Activated T-cell treated with anti-CD3 and anti-CD28 coated beads, Interleukin-2, amount 50 U/mL, for 48 hours (primary cell): ENCODE measurements at places on chromosomes 7 and 10.

DNA sequence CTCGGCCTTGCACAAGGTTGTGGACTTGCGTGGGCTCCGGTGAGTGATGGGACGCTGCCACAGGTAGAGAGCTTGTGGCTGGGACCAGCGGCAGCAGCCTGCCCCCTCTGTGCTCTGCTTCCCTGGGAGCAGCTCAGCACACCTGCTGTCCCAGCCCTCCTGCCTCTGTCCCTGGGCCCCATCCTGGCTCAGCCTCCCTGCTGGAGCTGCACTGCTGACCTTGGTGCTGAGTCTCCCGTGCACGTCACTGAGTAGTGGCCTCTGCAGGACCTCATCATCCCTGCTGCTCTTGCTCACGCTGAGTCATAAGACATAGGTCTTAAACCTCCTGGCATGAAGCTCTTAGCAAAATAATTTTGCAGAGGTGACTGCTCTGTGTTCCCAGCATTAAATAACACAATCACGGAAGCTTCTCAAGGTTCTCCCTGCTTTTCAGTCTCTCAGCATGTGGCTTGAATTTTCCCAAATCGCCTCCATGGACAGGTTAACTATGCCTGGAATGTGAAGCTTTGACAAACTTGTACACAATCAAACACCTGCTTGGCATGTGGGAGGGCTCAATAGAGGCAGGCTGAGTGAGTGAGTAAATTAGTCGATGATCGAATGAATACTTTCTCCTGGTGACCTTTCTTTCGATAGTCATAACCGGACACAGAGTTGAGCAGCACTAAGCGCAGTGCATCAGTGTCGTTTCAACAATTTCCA, 63.8 kb upstream of the NPS start:
- no peak for DNase-seq

- DNase-seq, result no peak
Measured at GRCh38 chr7:78170815-78171214, 372.2 kb downstream of the PHTF2 start.

DNA sequence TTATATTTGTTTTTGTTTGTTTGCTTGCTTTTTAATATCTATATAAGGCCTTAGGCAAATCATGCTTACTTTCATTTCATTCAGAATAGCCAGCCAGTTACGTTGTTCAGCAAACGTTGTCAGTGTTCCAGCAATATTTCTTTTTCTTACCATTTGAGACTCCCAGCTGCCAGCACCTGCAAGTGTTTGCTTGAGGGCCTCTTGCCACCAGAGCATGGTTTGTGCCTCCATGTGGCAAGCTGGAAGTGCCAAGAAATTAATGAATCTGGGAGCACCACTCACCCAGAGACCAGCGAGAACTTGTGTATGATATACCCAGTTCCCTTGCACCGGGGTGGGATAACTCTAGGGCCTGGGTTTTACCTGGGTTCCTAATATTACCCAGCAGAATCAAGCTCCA, 177.1 kb upstream of the CSTF2T start:
- no peak for DNase-seq

DNA sequence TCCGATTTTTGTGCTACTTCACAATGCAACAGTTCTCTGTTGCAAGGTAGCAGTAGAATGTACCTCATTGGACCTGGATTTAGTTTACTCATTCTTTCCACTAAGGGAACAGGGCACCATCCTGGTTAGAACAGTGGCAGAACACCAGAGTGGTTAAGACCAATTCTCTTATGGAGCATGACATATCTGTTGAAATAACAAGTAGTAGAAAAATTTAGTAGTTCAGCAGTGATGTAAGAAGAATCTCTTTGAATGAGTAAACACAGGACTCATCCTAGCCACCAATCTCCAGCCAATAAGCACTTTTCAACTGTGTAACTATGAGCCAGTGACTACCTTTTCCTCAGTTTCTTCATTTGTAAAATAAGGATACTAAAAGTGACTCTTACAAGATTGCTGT, 2.4 kb downstream of the ANKRD22 start:
- DNase-seq, result no peak

DNA sequence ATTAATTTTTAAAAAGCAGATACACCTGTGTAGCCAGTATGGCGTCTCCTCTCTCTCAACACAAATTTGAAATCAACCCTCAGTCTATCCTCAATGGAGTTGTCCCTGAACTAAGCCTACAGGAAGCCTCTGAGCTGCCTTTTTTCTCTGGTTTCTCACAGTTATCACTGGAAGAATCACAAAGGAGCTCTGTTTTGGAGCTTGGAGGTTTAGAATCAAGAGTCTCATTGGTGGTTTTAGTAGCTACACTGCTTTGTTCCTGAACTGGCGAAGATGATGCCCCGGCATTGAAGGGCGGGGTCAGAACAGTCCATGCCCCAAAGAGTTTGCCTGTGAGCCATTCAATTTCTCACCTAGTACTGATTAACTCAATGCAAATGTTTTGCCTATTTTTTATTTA, 16.1 kb upstream of the BTRC start:
- DNase-seq, result no peak

- no peak for DNase-seq
Measured at GRCh38 chr10:123270221-123270620, 116.0 kb downstream of the BUB3 start.

- DNase-seq, result no peak
Measured at GRCh38 chr10:119714484-119714816, 11.4 kb upstream of the INPP5F start.

DNA sequence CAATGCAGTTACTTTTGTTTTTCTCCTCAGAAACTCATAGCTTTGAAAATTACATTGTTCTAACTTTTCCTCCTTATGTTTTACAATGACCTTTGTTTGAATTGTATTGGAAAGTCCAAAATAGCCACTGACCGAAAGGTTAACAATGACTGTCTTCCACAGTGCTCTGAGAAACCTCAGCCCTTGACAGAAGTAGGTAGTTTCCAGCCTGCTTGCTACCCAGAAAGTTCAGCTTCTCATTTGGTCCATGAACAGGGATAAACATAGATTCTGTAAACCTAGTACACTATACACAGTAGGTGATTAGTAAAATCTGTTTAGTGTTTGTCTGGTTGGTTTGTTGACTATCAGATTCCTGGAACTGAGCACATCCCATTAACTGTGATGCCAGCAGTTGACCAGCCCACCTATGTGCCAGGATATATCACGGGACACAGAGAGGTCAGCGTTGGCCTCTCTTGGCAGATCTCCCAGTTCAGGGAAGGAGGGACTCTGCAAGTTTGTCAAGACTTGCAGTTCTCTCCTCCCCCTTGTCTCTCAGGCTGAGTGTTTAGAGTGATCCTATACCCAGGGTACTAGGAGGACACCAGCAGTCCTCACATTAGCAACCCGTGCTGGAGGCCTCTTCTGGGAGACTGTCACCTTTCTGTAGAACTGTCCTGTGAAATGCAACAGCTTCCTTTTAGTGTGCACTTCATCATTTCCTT, 297.6 kb downstream of the ARHGAP12 start:
- no peak for DNase-seq

- DNase-seq, result no peak
Measured at GRCh38 chr7:80807166-80807900, 111.5 kb downstream of the SEMA3C start.

GRCh38 chr10:100717166-100717565, 28.2 kb upstream of the PAX2 start:
- no peak for DNase-seq

GRCh38 chr7:35003679-35004303, 33.5 kb downstream of the DPY19L1 start:
- no peak for DNase-seq

DNA sequence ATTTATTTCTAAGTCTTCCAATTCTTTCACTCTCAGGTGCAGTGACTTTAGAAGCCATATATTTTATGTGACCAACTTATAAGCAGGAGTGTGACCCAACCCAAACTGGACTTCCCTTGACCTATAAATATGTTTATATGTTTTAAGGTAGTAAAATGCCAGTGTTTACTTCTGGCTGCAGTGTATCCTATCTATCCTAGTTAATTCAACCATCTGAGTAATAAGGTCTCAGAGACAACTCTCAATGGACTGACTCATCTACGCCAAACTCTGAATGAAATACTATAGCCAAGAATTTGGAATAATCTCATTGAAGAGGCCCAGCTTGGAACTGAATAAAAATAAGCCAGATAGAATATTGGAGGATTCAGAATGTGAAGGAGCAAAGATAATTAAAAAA, 544.5 kb upstream of the SORCS1 start:
- no peak for DNase-seq

DNA sequence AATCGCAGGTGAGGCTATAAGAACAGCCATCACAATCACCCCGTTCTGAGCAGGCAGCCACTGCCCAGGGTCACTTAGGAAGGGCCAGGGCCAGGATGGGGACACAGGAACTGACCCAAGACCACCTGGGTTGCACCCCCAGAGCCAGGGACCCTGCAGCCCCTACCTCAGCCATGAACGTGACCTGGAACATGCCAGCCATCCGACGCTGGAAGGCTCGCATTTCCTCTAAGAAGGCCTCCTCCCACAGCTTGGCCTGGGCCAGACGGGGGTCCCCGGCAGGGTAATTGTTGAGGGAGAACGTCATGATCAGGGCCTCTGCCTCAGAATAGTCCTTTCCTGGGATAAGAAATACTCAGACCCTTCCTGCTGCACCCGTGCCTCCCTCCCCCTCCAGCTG, 5.0 kb downstream of the NPC1L1 start:
- DNase-seq, result no peak

GRCh38 chr10:112819231-112819630, 130.8 kb upstream of the TCF7L2 start:
- DNase-seq, result no peak

DNA sequence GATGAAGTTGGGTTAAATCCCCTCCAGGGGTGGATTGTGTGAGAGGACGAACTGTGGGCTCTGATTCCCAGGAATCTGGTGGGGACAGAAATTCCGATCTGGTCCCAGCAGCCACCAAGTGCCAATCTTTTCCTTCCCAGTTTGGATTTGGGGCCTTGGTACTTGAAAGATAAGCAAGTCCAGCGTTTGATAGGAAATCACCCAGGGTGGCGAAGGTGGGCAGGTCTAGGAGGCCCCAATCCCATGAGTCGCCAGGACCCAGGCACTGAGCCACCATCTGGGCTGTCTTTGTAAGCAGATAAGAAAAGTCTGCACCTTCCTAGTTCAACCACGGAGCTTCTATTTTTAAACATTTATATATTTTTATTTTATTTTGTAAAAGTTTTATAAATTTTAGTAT, 122.6 kb upstream of the LSM8 start:
- DNase-seq, result no peak

DNA sequence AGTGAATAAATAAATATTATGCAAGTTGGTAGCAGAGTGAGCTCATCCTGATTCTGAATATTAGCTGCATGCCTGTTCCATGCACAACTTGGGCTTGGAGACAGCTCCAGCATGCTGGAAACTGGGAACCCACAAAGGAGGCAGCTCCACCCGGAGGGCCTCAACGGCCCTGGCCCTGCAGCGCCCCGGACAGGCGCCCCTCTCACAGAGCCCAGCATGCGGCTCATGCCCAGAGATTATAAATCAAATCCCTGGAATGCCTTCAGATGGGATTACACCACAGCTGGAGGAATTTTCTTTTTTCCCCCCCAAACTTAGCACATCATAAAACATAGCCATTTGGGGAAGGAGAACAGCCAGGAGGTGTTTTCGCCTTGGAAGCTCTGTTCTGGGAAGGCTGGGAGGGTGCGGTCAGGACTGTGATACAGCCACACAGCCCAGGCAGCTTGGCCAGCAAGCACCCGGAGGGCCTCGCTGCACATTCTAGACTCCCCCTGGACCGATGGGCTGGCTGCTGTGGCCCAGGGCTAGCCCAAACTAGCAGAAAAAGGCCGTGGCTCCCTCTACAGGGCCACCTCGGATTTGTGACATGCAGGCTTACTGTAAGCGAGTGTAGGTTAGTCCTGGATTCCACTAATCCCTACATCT, 102.4 kb downstream of the PTPN20 start:
- DNase-seq, result no peak

DNA sequence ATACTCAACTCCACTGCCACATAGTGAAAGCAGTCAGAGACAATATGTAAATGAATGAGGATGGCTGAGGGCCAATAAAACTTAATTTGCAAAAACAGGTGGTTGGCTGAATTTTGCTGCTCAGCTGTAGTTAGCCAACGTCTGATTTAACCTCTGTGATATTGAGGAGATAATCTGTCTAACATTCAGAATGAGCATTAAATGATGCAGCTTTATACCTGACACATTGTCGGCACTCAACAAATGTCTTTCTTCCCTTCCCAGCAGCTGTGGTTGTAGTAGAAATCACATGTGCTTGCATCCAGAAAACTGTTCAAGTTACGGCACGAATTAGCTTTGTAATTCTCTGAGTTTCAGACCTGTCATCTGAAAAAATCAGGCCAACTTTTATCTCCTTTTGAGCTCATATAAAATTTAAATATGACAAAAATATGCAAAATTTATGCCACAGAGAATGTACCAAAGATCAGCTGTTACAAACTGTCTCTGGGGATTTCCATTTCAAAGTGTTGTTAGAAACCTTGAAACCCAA, 1239.7 kb downstream of the GATA3 start:
- DNase-seq, result no peak

GRCh38 chr10:5274795-5275194, 78.2 kb downstream of the AKR1C4 start:
- DNase-seq, result no peak

DNA sequence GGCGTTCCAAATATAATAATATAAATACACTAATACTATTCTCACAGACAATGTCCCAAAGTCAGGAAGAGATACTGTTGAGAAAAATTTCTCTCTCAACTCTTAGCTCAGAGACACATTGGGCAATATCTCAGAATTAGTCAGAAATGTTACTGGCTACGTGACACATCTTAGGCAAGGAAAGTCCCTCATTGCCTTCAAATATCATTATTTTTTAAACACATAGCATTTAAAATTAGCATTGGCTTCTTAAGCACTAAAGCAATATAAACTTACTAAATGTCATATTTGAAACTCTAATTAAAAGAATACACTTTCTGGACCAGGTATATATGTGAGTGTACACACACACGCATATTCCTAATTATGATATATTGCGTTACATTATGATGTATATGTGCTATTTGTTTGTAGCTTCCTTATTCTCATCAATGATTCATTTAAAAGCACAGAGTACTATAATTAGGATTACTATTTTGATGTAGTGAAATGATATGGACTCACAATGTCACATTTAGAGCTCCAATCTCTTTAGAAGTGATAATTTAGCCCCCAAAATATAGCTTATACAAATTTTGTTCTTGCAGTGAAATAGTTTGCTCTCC, 255.8 kb downstream of the TWIST1 start:
- DNase-seq, result no peak

- no peak for DNase-seq
Measured at GRCh38 chr10:17905491-17905890, 46.2 kb upstream of the SLC39A12 start.

DNA sequence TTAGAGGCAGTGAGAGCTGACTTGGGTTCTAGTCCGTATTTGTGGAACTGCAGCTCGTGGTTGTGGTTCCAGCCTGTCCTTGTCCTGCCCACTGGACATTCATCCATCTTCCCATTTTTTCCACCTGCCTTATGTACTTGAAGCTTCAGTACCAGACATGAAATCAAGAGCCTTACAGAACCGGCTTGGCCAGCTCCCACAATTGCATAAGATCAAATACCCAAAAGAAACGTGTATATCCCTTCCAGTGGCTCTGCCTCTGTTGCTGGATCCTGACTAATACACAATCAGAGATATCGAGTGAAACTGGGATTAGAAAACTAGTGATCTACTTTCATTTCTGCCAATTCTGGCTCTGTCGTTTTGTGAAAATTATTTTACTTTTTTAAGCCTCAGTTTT, 23.8 kb upstream of the LIPA start:
- no peak for DNase-seq
